ENCODE measurements at places on chromosomes 12 and 14.

DNA sequence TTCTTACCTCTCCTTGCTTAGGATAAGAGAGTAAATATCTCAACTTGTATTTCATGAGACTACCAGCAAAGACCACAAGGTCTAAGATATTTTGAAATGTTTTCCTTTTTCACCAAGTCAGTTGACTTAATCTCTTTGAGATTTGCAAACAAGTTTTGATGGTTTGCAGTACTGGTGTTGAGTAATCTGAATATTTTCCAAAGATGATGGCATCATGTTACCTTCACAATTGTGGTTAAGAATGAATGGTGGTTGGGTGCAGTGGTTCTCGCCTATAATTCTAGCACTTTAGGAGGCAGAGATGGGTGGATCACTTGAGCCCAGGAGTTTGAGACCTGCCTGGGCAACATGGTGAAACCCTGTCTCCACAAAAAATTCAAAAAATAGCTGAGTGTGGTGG lies 225.7 kb downstream of the TMTC2 start:
- DNase-seq = no peak

DNA sequence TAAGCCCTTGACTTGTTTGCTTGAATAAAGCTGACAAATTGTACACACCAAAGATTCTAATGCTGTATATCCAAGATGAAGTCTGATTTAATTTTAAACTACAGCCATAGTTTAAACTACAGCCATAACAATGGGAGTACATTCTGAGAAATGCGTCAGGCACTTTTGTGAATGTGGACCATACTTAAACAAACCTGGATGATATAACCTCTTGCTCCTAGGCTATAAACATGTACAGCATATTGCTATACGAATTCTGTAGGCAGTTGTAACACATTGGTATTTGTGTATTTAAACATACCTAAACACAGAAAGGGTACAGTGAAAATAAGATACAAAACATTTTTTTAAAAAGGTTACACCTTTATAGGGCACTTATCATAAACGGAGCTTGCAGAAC lies 59.4 kb upstream of the KCNMB4 start:
- no peak for DNase-seq

- DNase-seq = no peak
Observed at GRCh38 chr12:29066011-29066588, 83.0 kb upstream of the FAR2 start.

GRCh38 chr12:131075194-131075593 lies 121.5 kb downstream of the ADGRD1 start:
- no peak for DNase-seq

DNA sequence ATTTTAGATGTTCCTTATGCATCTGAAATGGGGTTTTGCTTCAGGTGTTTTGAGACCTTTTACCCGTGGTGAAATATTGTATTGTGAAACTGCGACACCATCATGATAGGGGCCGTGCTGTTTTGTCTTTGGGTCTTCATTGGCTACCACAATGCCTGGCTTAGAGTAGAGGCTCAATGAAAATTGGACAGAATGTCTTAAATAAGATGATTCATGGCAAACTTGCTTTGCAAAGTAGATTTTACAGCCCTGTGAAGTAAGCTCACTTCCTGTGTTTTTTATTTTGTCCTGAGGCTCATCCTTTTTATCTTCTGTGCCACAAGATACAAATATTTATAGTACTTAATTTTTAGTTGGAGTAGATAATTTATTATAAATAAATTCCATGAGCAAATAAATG lies 111.3 kb upstream of the FRMD6 start:
- DNase-seq = no peak

- no peak for DNase-seq
Observed at GRCh38 chr12:27285403-27285802, 41.3 kb downstream of the STK38L start.

- DNase-seq = no peak
Observed at GRCh38 chr12:24820872-24821271, 128.0 kb downstream of the BCAT1 start.

- DNase-seq = no peak
Observed at GRCh38 chr12:75943730-75944096, 87.9 kb downstream of the PHLDA1 start.

- DNase-seq = no peak
Observed at GRCh38 chr12:42267413-42268190, 29.6 kb upstream of the YAF2 start.

DNA sequence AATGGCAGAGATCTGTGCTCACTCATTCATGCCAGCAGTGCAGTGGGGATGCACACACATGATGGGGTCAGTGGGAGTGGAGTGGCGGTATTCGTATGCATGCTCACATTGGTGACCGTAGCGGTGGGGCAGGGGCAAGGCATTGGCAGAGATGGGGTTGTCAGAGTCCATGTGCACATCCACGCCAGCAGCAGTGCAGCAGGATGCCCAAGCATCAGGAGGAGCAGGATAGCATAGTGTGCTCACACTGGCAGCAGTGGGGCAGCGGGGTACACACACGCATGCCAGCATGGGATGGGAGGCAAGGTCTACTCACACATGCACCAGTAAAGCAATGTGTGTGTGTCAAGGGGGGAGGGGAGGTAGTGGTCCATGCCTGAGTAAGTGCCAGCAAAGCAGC lies 89.4 kb upstream of the GARIN6 start:
- DNase-seq = no peak

GRCh38 chr12:15033641-15034040 lies 60.8 kb downstream of the PDE6H start:
- no peak for DNase-seq

GRCh38 chr14:63926641-63927040 lies 73.8 kb downstream of the SYNE2 start:
- no peak for DNase-seq

DNA sequence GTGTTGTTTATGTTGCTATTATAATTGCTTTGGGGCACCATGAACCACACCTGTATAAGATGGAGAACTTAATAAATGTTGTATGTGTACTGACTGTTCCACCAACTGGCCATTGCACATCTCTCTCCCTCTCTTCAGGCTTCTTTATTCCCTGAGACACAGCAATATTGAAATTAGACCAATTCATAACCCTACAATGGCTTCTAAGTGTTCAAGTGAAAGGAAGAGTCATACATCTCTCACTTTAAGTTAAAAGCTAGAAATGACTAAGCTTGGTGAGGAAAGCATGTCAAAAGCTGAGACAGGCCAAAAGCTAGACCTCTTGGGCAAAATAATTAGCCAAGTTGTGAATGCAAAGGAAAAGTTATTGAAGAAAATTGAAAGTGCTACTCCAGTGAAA lies 373.3 kb downstream of the RGS6 start:
- no peak for DNase-seq

- DNase-seq = no peak
Observed at GRCh38 chr14:52551205-52551604, 1.1 kb downstream of the TXNDC16 start.

DNA sequence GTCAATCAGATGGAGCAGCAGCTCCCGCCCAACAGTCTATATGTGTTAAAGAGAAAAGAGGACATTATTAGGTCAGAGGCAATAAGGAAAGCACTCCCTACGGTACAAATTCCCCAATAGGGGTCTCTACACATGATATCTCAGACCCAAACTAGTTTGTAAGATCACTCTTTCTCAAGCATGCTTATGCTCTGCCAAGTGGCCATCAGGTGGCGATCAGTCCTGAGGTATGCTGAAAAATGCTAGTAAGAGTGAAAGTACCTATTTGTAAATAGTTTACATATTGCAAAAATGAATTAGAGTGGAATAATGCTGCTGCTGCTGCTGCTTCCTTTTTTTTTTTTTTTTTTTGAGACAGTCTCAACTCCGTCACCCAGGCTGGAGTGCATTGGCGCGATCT lies 61.0 kb downstream of the CPM start:
- no peak for DNase-seq

GRCh38 chr12:123070267-123071081 lies 80.4 kb downstream of the PITPNM2 start:
- no peak for DNase-seq

- DNase-seq = no peak
Observed at GRCh38 chr14:24481622-24482324, 26.3 kb downstream of the CMA1 start.

- no peak for DNase-seq
Observed at GRCh38 chr12:38728894-38729293, 176.5 kb downstream of the CPNE8 start.

DNA sequence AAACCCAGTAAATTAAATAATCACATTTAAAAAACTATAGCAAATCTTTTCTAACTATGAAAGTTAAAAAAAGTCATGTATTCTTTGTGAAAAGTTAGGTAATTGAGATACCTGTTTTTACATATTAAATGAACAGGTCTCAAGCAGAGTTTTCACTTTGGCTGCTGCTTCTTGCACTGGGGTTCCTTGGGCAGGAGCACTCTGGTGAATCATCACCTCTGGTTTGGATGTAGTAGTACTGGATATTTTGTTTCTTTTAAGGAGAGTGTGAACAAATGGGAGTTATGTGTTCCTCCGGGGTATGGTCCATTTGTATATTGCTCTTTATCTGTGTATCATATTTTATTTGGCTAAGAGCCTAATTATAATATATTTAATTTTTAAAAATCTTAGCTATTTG lies 82.7 kb downstream of the FUT8 start:
- no peak for DNase-seq

Measured in stimulated activated naive CD4-positive, alpha-beta T cell (primary cell).